ENCODE measurements at places on chromosomes 3 and 15. TPM values are rescaled to one million over a fixed set of nuclear protein-coding genes. Genes with fewer than 3 reads are reported as not detected.

DNA sequence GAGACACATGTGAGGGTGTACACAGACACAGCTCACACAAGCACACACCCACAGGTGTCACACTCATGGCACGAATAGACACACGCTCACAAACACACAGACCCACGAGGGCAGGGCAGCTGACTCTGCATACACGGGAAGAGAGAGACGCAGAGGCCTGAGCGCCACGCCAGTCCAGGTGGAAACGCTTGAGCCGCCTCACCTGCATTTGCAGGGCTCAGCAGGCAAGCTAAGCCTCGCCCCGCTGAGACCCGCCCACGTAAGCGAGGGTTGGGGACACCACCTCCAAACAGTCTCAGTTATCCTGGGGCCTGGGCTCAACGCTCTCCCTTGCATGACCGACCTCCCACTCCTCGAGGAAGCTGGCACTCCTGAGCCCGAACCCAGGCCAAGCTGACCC lies 73.2 kb downstream of the TLE3 start:
- no peaks in the 10 kb centered on the region for H3K36me3 ChIP-seq
- H3K27me3 ChIP-seq: no peaks in the 10 kb centered on the region
- H3K4me1 ChIP-seq: peaks cover 30% of the 10 kb centered on the region

- H3K27me3 ChIP-seq: no peaks in the 10 kb centered on the region
- H3K4me1 ChIP-seq: no peaks in the 10 kb centered on the region
- H3K27ac ChIP-seq: no peak overlapping the region
Measured at GRCh38 chr3:134085034-134085775, 55.5 kb upstream of the SLCO2A1 start.

DNA sequence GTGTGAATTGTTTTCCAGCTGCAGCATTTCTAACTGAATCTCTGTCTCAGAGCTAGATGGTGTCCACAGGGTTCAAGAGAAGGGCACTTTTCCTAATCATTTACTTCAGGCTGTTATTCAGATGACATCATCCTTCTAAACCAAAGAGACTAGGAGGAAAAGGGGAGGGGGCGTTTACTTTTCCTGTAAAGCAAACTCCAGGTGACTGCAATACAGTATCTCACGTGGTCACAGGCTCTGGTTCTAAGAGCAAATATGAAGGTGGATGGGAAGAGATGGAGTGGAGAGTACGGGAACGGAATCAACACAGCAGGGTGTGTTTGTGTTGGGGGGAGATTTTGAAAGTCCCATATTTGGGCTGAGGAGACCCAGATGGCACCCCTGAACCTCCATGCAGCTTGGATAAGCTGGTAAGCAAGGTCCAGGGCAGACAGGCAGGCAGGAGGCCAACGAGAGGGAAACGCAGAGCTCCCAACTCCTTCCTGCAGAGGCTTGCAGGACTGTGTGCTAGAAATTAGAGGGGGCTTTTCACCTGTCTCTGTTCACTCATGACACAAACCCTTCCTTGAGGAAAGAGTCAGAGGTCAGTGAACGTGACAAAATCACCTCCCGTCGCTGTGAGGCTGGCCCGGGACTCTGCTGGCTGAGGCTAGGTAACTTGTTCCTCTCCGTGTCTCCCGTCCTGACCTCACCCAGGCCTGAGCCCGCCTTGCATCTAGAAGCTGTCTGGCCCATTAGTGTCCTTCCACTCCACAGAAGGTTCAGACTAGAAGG lies 151.2 kb downstream of the OPA1 start:
- H3K27ac ChIP-seq: peak overlapping the region; percentile 10
- no peaks in the 10 kb centered on the region for H3K36me3 ChIP-seq
- DNase-seq: no peak
- no peaks in the 10 kb centered on the region for H3K27me3 ChIP-seq
- no peak overlapping the region for H3K4me3 ChIP-seq
- no peaks in the 10 kb centered on the region for H3K4me1 ChIP-seq

GRCh38 chr3:125128861-125129501 lies 73.2 kb upstream of the HEG1 start:
- H3K27me3 ChIP-seq: no peaks in the 10 kb centered on the region
- H3K36me3 ChIP-seq: no peaks in the 10 kb centered on the region
- H3K27ac ChIP-seq: peak overlapping the region; percentile 38
- no peaks in the 10 kb centered on the region for H3K4me1 ChIP-seq
- H3K4me3 ChIP-seq: no peak overlapping the region

DNA sequence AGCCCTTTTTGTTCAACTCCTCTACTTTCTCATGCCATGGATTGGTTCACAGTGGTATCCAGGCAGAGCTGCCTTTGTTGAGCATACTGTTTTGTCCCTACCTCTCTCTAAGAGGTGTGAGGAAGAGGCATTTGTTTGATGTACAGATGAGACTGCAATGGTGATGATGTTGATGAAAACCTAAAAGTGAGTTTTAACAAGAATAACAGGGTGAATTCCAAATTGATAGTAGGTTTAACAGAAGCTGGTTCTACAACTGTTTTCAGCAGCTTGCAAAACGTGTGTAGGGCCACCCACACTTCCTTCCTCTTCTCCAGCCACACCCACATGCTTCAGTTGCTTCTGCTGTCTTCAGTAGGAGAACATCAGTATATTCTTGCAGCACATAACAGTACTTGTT lies 10.2 kb downstream of the SNRK start:
- H3K27ac ChIP-seq: no peak overlapping the region
- no peak overlapping the region for H3K4me3 ChIP-seq
- H3K4me1 ChIP-seq: no peaks in the 10 kb centered on the region
- H3K27me3 ChIP-seq: no peaks in the 10 kb centered on the region
- no peaks in the 10 kb centered on the region for H3K36me3 ChIP-seq
- no peak for DNase-seq

DNA sequence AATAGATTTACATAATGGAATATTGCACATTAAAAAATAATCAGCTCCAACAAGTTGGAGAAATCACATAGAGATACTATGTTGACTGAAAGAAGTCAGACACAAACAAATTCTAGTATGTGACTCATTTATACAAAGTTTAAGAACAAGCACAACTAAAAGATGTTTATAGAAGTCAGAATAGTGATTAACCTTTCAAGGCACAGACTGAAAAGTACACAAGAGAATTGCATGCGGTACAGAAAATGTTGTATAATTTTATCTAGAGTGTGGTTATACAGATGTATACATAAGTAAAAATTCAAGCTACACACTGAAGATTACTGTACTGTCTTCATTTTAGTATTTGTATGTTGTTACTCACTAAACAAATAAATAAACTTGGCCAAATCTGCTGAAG lies 19.3 kb upstream of the ATOSA start:
- no peak overlapping the region for H3K27ac ChIP-seq
- no peaks in the 10 kb centered on the region for H3K36me3 ChIP-seq

- no peak overlapping the region for H3K4me3 ChIP-seq
- no peaks in the 10 kb centered on the region for H3K27me3 ChIP-seq
- DNase-seq: no peak
- H3K36me3 ChIP-seq: no peaks in the 10 kb centered on the region
Measured at GRCh38 chr15:68129072-68129471, 75.0 kb downstream of the PIAS1 start.

DNA sequence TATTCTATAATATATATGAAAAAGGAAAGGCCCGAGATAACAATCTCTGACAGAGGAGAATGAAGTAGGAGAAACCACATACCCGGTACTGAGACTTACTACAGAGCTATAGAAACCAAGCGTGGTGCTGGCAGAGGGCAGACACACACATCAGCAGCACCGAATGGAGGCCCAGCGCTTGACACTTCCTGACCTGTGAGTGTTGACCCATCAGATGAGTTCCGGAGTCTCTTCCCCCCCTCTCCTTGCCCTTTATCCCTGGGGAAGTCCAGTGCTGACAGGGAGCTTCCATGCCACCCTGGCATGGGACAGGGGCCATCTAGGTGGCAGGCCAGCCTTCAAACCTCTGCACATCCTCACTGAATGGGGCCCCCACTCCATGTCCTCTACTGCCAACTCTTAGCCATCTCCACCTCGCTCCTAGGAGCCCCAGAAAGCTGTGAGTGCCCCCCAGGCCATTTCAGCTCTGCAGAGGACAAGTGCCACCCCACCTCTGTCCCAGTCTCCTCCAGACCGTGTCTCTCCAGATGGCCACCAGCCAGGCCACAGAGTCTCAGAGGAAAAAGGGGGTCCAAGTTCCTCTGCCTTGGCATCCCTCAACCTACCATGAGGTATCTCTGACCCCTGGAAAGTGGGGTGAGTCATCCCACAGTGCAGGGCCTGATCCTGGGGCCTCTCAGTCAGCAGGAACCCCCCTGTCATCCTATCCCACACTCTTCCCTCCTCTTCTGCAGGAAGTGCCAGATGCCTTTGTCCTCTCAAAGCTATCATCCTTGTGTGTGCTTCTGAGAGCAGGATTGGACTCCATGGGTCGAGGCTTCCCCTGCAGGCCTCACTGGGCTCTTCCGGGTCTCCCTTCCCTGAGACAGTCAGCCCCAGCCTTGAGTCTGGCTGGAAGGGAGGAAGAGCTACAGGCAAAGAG lies 116.5 kb upstream of the ALDH1A3 start:
- no peaks in the 10 kb centered on the region for H3K36me3 ChIP-seq
- no peak for DNase-seq
- no peaks in the 10 kb centered on the region for H3K27me3 ChIP-seq
- H3K27ac ChIP-seq: peak overlapping the region; percentile 72

- H3K27me3 ChIP-seq: no peaks in the 10 kb centered on the region
- no peak for DNase-seq
- no peaks in the 10 kb centered on the region for H3K36me3 ChIP-seq
- H3K4me1 ChIP-seq: no peaks in the 10 kb centered on the region
- no peak overlapping the region for H3K27ac ChIP-seq
Measured at GRCh38 chr3:159451482-159451881, 537.2 kb upstream of the IL12A start.

DNA sequence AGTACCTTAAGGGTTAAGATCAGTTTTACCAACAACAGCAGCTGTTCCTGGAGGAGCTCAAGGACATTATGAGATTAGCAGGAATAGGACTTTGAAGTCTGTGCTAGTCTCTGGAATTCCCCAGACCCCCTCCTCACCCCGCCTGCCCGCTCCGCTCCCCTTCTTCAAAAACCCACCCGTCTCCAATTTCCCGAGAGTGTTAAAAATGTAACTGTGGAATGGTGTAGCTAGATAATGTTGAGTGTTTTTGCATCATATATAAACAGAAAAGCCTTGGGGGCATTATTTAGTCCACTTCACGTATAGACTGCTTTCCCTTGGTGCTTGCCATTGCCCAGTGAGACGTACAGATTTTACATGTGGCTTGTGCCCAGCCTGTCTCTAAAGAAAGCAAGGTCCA lies 65.0 kb upstream of the SEMA6D start:
- H3K27me3 ChIP-seq: no peaks in the 10 kb centered on the region
- no peaks in the 10 kb centered on the region for H3K4me1 ChIP-seq
- H3K4me3 ChIP-seq: no peak overlapping the region
- DNase-seq: no peak
- H3K27ac ChIP-seq: no peak overlapping the region
- no peaks in the 10 kb centered on the region for H3K36me3 ChIP-seq

GRCh38 chr15:37793851-37794250 lies 140.6 kb upstream of the TMCO5A start:
- no peaks in the 10 kb centered on the region for H3K36me3 ChIP-seq
- no peak overlapping the region for H3K27ac ChIP-seq
- no peaks in the 10 kb centered on the region for H3K4me1 ChIP-seq
- H3K27me3 ChIP-seq: no peaks in the 10 kb centered on the region
- no peak for DNase-seq
- H3K4me3 ChIP-seq: no peak overlapping the region

- no peak for DNase-seq
- no peaks in the 10 kb centered on the region for H3K4me1 ChIP-seq
- no peak overlapping the region for H3K27ac ChIP-seq
- H3K36me3 ChIP-seq: no peaks in the 10 kb centered on the region
- no peaks in the 10 kb centered on the region for H3K27me3 ChIP-seq
Measured at GRCh38 chr3:134672571-134672970, 21.7 kb upstream of the KY start.

GRCh38 chr15:25182098-25182478 lies 227.3 kb downstream of the SNRPN start:
- H3K4me3 ChIP-seq: no peak overlapping the region
- no peak overlapping the region for H3K27ac ChIP-seq
- H3K4me1 ChIP-seq: no peaks in the 10 kb centered on the region
- H3K36me3 ChIP-seq: no peaks in the 10 kb centered on the region
- DNase-seq: no peak
- no peaks in the 10 kb centered on the region for H3K27me3 ChIP-seq

DNA sequence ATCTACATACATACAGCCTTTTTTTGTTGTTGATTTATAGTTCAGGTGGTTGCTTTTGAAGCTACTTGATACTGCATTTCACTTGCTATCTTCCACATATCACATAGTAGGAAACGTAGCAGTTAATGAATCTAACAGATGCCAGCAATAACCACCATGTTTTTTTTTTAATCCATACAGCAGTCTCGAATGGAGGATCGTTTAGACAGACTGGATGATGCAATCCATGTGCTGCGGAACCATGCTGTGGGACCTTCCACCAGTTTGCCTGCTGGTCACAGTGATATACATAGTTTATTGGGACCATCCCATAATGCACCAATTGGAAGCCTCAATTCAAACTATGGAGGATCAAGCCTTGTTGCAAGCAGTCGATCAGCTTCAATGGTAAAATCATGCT lies 123.2 kb upstream of the CGNL1 start:
- no peaks in the 10 kb centered on the region for H3K36me3 ChIP-seq
- H3K27me3 ChIP-seq: no peaks in the 10 kb centered on the region
- no peaks in the 10 kb centered on the region for H3K4me1 ChIP-seq
- no peak overlapping the region for H3K27ac ChIP-seq
- H3K4me3 ChIP-seq: no peak overlapping the region

- no peaks in the 10 kb centered on the region for H3K36me3 ChIP-seq
- DNase-seq: no peak
- peaks cover 11% of the 10 kb centered on the region for H3K4me1 ChIP-seq
- H3K4me3 ChIP-seq: no peak overlapping the region
- H3K27ac ChIP-seq: peak overlapping the region; percentile 90
Measured at GRCh38 chr3:138381413-138381901, 33.1 kb downstream of the MRAS start.

Gene GP5
- not detected for total RNA-seq

Gene VIPR1
- total RNA-seq: 25.2 TPM

Gene STAB1
- 47.7 TPM for total RNA-seq

Gene TNFAIP8L3
- total RNA-seq: 4.0 TPM

Gene NUDT16
- total RNA-seq: 27.2 TPM
